NCI-H524 (cell line): ENCODE measurements at places on chromosomes 2 and 18.

DNA sequence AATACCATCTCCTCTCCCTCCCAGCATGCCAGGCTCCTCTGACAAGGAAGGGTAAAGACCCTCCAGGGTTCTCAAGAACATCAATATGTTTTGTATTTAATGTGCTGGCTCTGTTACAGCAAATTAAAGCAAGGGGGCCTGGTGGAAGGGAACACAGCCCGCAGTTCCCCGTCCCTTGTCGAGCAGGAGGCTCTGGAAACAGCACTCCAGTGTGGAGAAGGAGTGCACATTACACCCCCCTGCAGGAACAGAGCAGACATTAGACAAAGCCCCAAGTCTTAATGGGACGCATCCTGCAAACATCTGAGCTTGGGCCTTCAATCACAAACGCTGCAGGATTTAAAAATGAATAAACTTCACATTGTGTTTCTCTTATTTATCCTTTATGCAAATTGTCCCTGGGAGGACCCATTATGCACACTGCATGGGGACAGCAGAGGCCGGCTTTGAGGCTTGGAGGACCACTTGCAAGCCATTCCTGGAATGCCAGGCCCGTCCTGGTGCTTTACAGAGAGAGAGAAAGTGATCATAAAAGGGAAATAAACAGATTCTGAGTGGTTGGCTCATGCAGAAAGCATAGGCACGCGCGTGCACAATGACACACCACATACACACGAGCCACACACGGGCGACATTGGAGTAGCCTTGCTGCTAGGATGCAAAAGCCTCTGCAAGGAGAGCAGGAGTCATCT lies 328.7 kb downstream of the SMAD2 start:
- no peak for DNase-seq

DNA sequence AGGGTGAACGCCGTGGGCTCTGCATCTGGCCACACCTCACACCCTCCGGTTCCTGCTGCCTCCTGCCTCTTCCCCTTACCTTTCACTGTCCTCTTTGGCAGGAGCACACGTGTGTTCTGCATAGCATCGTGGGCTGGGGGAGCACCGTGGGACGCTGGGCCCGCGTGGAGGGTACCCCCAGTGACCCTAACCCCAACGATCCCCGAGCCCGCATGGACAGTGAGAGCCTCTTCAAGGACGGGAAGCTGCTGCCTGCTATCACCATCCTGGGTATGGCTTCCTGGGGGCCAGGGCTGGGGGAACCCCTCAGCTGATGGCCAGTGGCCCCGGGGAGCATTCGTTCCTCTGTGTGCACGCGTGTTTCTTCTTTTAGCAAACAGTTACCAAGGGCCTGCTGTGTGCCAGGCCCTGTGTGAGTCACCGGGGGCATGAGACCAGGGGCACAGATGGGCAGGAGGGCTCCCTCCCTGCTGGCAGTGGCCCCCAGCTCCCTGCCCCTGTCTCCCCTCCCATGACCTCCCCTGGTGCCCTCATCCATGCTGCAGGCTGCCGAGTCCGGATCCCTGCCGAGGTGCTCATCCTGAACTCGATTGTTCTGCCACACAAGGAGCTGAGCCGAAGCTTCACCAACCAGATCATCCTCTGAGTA lies 7.6 kb downstream of the GMPPA start:
- no peak for DNase-seq

DNA sequence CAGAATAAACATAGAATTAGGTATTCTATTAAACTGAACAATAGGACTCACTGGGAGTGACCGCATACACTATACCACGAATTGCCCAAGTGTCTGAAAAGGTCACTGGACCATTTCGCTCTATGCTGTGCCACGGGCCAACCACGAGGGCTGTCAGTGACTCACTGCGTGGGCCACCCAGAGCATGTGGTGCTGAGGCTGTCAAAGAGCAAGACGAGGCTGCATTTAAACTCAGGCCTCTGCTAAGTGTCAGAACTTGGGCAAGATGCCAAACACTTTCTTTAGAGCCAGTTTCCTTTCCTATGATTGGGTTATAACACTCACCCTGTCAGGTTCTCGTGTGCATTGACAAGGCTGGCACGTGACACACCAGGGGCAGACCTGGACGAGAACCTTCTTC lies 97.5 kb downstream of the SH3YL1 start:
- DNase-seq, result no peak

DNA sequence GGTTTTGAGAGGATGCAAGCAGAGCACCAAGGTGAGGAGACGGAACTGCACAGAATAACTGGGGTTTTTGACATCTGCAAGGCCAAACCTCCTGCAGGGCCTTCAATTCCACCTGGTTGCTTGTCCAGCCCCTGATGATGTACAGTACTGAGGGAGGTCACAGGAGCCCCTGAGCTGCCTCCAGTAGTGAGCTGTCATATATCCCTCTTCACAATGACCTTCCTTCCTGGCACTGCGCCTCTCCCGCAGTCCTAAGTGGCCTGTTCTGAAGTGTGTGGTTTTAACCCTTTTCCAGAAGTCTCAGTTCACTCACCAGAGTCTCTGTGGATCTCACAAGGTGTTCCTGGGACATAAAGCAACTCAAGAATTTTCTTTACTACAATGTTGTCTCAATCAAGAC lies 45.3 kb downstream of the LRRTM1 start:
- DNase-seq, result no peak

DNA sequence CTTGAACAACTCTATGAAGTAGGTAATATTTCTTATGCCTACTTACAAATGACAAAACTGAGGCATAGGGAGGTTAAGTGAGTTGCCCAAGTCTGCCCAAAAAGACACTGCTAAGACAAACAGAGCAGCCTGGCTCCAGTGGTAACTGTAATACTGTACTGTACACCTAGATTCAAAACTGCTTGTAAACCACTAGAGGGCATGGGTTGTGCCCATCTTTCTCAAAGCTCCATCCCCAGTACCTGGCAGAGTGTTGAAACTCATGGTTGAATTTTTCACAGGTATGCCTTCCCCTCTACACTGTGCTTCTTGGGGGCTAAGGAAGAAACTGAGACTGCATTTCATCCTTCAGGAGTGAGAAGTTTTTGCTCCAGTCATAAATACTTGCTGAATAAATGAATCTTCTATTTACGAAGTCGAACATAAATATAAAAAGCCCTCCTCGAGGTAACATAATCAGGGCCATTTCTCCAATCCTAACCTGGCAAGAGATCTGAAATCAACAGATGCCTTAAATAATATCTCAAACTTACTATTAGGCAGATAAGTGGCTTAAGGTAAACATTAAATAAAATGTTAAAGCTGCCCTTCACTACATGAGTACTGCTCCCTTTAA lies 2.0 kb downstream of the PPP4R1 start:
- DNase-seq, result peak; percentile 60

GRCh38 chr2:65388051-65388531 lies 44.3 kb downstream of the SPRED2 start:
- DNase-seq, result no peak

GRCh38 chr2:40123746-40124145 lies 328.1 kb downstream of the SLC8A1 start:
- DNase-seq, result peak; percentile 67

GRCh38 chr2:214902286-214902685 lies 92.8 kb upstream of the BARD1 start:
- DNase-seq, result peak; percentile 9

DNA sequence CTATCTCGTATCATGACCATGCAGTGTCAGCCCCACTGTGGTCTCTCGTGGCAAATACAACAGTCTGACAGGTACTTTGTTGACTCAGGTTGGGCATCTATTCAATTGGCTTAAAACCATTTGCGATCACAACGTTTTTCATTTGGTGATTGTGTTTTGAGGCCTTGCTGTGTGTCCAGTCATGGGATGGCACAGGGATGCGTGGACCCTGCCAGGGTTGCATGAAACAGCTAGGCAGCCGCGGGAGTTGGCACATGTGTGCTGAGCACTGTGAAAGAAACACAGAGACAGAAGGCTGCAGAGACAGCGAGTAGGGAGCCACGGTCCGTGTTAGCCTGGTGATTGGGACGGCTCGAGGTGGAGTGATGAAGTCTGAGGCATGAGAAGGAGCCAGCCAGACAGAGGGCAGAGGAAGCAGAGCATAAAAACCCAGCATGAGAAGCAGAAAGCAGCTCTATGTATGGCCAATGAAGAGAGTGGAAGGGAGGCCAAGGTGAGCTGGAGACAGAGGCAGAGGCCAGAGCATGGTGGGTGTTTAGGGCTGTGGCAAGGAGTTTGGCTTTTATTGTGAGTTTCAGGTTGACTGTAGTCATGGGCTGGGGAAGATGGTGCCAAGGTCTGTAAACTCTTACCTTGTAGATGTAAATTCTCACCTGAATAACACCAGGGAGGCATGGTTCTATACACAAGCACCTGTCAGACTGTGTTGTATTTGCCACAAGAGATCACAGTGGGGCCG lies 31.8 kb upstream of the IL1R1 start:
- DNase-seq, result no peak

DNA sequence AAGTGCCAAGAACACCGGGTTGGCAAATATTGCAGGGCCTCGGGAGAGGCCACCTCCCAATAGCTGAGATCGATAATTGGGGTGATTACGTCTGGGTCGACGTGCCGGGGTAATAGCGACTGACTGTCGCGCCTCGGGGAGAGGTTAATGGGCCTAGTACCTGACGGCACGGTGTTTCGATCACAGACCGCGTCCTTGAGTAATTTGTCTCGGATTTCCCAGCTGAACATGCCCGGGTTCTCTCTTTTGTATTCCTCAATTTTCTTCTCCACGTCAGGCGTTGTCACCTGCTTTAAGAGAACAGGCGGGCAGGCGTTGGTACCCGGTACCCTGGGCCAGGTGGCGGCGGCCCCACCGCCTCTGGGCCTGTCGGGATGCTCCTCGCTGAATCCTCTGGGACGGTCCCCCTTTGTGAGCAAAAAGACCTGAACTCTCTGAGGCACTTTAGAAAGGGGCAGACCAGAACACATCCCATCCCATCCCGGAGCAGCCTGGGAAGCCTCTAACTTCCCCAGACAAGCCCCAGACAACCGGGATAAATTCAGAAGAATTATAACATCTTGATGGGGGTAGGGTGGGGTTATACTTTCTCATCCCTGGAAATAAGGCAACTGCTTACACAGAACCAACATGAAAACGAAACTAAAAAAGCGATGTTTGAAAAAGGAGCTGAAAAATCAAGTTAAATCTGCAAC lies 3.3 kb downstream of the PAX3 start:
- no peak for DNase-seq

DNA sequence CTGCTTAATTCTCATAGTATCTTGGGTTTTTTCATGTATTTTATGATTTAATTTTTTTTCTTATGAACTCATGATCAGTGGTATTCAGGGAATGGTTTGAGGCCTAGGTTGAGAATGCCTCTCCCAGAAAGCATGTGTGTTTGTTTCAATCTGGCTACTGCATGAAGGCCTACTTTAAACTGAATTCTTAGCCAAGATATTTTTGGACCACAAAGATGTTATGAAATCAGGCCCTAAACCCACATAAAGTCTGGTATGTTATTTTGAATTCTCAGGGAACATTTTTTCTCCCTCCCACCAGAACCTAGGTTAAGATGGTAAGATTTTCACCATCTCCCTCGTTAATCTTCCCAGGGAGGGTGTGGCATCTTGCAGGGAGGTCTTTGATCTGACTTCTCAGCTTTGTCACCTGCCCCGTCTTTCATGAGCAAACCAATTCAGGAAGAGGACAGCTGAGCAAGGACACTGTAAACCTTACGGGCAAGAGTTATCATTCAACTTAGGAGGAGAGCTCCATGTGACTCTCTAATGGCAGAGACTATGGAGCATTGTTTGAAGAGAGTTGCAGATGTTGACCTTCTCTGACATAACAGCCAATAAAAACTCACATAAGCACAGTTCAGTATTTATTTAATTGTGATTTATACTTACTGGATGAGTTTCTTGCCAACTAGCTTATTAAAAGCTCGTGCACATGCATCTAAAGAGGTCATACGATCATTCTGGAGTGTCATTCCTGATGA lies 21.3 kb upstream of the ACKR3 start:
- no peak for DNase-seq

DNA sequence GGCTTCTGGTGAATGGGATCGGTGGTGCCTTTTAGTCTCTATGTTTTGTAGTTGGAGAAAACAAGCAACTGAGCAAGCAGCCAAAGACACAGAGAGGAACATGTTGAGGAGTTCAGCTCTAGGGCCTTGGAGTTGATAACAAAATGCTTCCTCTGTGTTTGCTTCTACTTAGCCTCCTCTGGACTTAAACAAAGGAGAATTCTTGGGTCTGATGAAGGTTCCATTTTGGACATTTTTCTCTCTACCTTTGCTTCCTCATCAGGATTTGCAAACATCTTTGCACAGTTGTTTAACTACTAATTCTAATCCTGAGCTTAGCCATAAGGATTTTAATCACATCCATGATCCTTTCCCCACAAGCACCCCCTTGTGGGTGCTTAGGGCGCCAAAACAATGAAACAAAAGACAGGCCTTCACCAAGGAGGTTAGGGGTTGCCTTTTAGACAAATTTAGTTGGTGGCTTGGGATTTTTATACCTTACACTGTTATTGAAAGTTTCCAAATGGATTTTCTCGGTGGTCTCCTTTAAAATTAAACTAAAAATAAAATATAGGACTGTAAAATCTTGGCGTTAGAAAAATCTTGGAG lies 148.5 kb upstream of the SATB2 start:
- peak; percentile 60 for DNase-seq

- no peak for DNase-seq
Measured at GRCh38 chr2:216546641-216547403, 48.2 kb downstream of the RPL37A start.

GRCh38 chr2:150484006-150484405 lies 3.5 kb downstream of the RND3 start:
- DNase-seq, result no peak

DNA sequence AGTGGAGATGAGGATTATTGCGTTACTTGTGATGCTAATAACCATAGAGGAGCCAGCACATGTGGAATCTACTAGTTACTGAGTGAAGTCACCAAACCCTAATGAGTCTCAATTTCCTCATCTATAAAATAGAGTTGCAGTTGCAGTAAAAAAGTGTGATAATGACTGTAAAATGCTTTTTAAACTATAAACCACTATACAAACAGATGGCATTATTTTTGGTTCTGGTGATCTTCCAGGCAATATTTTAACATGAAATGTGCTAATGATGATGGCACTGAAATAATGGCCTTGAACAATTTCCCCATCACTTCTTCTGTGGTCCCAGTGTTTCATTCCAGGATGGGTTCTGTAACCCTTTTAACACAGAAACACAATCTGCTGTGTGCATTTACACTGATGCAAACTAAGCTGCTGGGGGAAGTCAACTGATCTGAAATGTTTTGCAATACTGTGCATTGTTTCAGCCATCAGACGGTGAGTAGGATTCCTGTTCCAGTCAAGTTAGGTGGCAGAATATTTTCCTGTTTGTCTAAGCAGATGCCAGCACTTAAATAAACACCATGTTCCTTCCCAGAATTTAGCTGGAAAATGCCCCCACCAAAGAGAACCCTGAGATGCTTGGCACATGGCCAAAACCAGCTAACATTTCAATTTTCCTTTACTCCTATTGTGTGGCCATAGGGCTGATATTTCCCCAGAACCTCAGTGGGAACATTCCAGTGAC lies 52.6 kb downstream of the TACR1 start:
- DNase-seq, result no peak

- no peak for DNase-seq
Measured at GRCh38 chr2:189092936-189093335, 86.6 kb downstream of the COL5A2 start.
